Activated naive CD4-positive, alpha-beta T cell treated with anti-CD3 and anti-CD28 coated beads, Interleukin-2, amount 10 ng/mL, durations not matched to agents 7 days and 5 days (primary cell): ENCODE measurements at places on chromosomes 1 and 21.

DNA sequence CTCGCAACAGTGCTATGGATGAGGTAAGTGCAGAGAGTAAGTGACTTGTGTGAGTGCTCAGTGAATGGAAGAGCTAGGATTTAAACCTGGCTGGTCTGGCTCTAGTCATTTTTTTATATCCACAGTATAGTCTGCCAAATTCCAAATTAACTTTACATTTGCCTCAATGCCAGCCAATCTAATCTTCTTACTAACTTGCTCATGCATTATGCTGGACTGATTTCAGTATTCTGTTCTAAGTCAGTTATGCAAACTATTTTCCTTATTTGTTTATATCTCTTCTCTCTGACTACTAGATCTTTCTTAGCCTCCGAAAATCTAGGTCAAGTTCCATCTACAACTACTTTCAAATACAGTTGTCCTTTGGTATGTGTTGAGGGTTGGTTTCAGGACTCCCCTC is 133.3 kb downstream of the XPR1 start:
- DNase-seq = no peak

DNA sequence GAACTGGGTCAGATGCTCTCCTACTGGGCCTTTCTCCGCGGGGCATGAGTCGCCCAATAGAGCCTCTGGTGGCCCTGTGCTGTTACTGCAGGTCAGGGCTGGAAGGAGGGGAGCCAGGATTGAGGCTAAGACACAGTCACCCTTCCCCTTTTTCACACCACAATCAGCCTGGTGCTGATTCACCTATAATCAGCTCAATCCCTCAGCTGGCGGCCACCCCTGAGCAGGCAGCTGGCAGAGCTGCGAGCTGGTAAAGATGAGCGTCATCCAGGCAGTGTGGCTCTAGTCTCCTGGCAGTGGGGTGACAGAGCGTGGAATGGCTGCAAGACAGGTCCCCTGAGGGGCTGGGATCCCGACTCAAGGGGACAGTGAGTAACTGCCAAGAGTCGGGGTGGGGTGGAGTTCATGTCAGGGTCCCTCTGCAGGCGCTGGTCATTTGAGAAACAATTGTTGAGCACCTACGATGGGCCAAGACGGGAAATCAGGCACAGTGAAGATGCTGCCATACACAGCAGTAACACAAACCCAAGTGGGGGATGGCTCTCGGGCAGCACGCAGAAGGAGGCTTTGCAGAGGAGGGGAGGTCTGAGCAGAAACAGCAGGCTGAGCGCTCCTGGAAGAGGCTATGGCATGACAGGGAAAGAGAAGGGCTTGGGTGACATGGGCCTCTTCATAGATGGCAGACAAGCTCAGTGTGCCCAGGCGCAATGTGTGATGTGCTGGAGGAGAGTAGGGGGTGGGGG is 21.8 kb downstream of the ATF3 start:
- peak; percentile 70 for DNase-seq

GRCh38 chr1:211932231-211932932 is 101.8 kb upstream of the LPGAT1 start:
- no peak for DNase-seq

DNA sequence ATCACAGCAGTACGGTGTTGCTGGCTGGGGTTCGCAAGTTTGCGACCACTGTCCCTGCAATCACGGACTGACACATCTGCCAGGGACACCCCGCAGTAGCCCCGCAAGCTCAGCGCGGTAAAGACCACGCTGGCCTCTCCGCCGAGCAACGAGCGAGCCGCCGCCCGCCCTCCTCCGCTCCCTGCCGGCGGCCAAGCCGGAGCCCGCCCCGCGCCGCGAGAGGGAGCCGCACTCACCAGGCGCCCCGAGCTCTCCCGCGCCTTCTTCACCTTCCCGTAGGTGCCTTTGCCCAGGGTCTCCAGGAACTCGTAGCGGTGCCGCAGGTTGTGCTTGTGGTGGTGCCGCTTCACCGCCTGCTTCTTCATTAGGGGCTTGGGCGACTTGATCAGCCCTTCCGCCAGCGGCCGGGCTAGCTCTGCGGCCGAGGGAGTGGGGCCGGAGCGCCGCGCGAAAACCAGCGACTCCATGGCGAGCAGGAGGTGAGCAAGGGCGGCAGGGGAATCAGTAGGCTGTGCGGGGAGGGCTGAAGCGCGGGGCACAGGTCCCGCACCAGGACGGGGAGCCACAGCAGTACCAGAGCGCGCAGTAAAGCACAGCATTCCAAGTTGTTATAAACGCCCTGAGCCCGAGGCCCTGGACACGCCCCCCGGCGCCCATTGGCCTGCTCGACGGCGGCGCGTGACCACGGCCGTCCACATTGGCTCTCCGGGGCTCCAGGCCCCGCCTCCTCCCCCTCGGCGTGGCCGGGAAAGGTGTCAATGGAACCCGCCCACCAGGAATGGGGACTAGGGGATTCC is at the start of gene NUAK2:
TSS of gene NUAK2 (minus strand) at position 584 of the 797 bp plus-strand sequence. CDS start at position 467, 117 bp downstream.
- DNase-seq = peak; percentile 88

DNA sequence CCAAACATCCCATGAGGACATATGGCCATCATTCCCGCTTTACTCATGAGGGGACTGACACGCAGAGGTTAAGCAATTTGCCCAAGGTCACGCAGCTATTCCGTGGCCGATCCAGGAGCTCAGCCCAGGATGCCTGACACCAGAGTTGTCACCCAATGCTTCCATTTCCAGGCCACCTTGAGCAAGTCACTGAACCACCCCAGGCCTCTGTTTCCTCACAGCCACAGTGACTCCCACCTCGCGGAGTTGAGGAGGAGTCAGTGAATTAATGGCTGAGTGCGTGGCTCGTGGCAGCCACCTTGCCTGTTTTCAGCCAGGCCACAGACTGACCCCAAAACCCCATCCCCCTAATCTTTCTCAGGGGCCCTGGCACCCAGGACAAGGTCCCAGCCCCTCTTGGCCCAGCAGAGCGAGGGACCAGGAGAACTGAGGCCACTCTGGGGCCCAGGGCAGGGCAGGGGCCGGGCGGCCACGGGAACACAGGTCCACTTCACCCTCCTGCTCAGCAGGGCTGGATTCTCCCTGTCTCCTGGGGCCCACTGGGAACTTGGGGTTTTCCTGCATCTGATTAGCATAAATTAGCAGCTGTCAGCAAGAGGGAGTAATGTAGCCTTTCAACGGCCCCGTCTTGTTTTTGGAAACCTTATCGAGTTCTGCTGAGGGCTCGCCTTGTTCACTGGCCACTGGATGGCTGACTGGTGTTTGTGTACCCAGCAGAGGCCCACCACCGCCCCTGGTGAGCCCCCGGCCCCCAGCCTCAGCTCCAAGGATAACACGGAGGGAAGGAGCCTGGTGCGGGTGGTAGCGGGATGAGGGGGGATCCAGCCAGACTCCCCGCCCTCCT is 19.7 kb upstream of the LAPTM5 start:
- no peak for DNase-seq

- DNase-seq = no peak
Measured at GRCh38 chr1:160540859-160541233, 17.8 kb upstream of the SLAMF6 start.

GRCh38 chr1:156295391-156295947 is at the start of gene GLMP:
Gene GLMP, minus strand, starts transcription at chr1:156295679. Its CDS starts 34 bp downstream, at chr1:156295645.
- peak; percentile 81 for DNase-seq
